ENCODE measurements at places on chromosomes 1 and 21. TPM values are rescaled to one million over a fixed set of nuclear protein-coding genes. Genes with fewer than 3 reads are reported as not detected.

LCE3E gene
- not detected for total RNA-seq

- DNase-seq: no peak
These were observed 4.8 kb upstream of the ASB17 start for GRCh38 chr1:75937034-75937433.

DNA sequence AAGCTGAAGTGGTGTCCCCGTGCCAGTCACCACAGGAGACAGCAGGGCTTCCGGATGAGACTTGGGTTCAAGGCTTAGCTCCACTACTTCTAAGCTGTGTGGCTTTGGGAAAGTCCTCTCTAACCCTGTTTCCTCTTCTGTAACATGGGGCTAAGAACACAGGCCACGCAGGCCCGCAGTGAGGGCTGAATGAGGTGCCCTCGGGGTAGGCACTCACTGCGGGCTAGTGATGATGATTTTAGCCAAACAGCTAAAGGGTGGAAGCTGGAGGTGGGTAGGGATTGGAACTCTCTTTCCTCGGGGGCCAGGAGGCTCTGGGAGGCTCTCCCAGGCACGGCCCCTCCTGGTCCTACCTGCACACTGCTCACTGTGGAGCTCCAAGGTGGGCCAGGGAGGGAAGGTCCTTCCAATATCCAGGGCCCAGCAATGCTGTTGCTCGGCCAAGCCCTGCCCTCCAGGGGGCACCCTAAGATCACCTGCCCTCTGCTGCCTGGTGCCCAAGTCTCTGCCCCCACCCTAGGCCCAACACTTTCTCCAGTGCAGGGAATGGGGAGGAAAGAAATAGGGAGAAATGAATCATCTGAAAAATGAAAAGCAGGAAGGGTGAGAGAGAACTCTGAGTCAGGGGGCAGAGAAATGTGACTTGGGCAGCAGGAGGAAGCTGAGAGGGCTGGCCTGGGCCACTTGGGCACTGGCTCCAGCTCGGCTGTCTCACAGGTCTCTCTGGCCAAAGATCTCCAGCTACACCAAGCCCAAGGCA, 19.2 kb upstream of the EVA1B start:
- peak; percentile 95 for DNase-seq

DNA sequence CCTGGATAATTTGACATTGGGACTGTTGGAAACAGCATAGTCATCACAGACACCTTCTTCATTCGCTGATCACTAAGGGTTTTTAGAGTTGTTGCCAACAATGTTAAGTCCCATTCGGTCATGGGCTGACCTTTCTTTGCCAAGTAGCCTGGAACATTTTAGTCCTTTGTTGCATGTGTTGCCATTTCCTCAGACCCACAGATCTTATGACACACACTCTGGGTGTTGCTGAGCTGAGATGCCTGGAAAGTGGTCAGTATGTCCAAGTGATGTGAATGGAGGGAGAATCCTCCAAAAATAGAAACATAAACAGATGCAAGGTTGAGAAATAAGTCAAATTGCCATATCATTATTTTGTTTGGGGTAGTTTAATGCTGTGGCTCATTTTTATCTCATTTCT, 61.5 kb upstream of the GJA5 start:
- DNase-seq: peak; percentile 72

DNA sequence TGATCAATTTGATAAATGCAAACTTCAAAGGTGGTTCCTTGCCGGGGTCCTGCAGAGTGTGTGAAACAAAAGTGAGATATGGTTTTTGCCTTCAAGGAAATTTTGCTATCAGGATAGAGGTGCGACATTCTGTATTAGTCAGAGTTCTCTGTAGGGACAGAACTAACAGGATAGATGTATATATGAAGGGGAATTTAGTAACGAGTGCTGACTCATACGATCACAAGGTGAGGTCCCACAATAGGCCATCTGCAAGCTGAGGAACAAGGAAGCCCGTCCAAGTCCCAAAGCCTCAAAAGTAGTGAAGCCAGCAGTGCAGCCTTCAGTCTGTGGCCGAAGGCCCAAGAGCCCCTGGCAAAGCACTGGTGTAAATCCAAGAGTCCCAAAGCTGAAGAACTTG, 157.0 kb downstream of the RYR2 start:
- DNase-seq: no peak

DNM3 gene
- 3.6 TPM for total RNA-seq

DNA sequence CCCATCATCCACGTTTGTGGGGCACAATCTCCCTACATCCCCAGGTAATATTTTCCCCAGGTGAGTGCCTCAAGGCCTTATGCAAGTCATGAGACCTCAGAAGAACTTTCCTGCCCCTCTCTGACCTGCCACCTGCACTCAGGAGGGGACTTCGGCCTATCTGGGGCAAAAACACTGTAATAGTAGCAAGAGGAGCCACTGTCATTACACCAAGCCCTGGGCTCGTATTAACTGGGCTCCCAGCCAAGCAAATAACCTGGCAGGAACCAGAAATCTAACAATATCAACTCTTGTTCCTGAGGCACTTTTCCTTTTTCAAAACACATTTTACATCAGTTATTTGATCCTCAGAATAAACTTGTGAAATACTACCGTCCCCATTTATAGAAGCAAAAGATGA, 30.9 kb downstream of the LAMB3 start:
- peak; percentile 12 for DNase-seq

- no peak for DNase-seq
These were observed 31.2 kb upstream of the CFAP126 start for GRCh38 chr1:161398900-161399256.

GRCh38 chr21:33901412-33902288, 14.0 kb downstream of the ATP5PO start:
- peak; percentile 56 for DNase-seq

DNA sequence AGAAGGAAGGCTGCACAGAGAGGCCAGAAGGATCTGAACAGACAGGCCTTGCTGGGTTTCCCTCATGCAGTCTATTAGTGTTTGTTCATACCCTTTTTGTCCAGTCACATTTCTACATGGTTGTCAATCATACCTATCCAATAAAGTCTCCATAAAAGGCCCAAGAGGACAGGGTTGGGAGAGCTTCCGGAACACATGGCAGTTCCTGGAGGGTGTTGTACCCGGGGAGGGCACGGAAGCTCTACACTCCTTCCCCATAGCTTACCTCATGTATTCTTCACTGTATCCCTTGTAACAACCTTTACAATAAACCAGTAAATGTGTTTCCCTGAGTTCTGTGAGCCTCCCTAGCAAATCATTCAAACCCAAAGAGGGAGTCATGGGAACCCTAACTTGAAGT, 28.0 kb downstream of the MCOLN2 start:
- no peak for DNase-seq

Measured in endothelial cell of umbilical vein (primary cell).